ENCODE measurements at places on chromosomes 1 and 21.
A peak's percentile ranks its signal among the peaks of the same experiment; 100 is the strongest.

GRCh38 chr21:44300262-44300959 lies 558 bp downstream of the PFKL start:
- DNase-seq: peak; percentile 29

DNA sequence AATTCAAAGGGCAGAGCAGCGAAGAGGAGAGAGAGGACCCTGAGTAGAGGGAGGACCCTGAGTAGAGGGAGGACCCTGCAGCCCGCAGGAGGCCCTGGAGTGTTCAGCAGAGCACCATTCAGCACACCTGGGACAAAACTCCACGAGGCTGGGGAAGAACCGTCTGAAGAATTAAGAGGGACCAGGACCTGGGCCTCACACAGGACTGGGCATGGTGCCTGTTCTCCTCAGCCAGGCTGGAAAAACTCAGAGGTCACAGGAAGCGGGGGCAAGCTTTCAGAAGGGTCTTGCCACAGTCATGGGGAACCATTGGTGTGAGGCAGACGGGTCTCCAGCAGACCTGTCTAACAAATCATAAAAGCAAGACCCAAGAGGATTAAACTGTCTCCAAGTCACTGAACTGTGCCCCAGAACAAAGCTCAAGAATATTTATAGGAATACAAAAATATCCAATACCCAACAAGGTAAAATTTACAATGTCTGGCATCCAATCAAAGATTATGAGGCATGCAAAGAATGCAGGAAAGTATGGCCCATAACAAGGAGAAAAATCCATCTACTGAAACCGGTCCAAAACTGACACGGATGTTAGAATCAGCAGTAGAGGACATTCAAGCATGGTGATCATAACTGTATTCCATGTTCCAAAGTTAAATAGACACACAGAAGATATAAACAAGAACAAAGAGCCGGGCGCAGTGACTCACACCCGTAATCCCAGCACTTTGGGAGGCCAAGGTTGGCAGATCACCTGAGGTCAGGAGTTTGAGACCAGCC lies 30.6 kb downstream of the MORN1 start:
- no peak for DNase-seq

DNA sequence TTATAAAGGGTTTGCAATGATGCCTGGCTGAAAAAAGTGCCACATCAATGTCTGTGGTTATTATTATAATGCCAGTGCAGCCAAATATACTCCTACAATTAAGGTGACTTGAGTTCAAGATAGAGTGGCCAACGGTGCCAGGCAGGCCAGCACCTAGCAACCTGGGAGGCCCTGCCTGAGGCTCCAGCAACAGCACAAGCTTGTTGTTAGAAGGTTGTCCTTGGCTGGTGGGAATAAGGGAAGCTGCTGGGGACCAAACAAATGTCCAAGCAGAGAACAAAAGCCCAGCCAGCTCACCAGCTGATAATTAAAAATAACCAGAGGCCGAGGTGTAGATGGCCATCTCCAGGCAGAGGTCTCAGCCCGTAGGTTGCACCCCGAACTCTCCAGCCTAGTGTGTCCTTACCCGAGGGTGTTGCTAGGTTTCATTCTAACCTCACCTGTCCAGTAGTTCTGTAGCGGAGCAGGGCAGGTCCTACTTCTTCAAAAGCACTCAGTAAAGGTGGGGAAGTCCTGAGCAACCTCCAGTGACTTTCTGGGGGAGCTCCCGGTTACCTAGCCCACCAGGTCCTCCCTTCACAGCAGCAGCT lies 1.9 kb downstream of the TMPRSS2 start:
- DNase-seq: no peak

DNA sequence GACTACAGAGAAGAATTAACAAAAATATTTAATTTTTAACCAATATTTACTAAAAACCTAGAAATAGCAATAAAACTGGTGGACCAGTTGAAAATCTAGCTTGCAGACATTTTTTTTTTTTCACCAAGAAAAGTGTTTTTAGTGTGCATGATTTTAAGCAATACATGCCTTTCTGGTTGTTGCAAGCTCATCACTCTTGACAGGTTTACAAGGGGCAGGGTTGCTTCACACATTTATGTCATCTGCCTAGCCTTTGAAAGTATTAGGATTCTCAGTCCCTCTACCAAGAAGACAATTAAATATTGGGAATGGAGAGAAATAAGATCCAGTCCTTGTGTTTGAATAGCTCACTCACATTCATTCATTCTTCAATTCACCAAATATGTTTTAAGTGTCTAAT lies 53.8 kb upstream of the LYPLAL1 start:
- DNase-seq: no peak

DNA sequence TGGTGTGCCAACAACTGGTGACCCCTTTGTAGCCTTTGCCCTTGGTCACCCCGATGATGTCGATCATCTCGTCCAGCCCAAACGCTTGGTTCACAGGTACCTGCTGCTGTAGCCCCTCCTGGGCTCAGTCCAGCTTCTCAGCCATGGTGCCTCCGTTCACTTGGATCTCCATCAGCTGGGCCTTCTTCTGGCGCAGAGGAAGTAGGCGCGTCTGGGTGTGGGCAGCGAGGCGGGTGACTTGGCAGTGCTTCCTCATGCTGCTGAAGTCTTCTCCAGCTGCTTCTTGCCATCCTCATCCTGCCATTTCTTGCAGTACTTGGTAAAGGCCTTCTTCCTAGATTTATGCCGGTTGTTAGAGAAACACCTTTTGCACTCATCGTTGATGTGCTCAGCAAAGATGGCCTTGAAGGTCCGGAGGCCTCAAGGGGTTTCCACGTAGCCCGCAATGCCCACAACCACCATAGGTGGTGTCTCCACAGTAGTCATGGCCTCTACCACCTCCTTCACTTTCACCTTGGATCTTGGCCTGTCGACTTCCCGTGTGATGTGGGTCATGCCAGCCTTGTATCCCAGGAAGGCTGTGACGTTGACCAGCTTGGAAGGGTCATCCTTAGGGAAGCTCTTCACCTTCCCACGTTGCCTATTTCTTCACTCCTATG lies 13.0 kb downstream of the DOP1B start:
- DNase-seq: no peak

DNA sequence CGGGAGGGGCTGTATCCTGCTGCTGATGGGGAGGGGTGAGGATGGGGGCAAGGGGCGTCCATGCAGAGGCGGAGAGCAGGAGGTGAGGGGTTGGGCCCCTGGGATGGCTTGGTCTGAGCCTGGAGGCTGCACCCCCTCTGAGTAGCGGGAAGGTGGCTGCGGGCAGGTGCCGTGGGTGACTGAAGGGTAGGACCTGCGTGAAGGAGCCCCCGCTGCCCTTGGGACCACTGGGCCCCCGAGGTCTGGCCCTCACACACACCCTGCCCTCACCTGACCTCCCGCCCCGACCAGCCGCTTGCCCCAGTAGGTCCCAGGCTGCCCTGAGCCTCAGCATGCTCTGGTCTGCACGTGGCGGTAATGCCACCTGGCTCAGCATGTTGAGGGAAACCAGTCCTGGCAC lies 12.8 kb upstream of the SKI start:
- DNase-seq: no peak

- no peak for DNase-seq
Measured at GRCh38 chr1:156923670-156924477, 3.4 kb downstream of the LRRC71 start.

DNA sequence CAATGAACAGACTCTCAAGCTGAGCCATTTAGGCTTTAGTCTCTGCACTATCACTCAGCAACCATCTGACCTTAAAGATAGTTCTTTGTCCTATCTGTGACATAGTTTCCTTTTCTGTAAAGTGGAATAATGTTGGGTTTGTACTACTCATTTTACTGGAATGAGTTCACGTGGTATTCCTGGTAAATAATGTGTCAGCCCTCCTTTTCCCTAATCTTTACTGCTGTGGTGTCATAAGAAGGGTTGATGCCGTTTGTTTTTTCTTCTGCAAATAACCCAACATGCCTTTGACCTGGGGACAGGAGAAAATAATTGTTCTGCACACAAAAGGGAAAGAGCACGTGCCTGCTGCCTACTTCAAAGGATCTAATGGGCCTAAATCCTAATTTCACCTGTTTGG lies 297.8 kb downstream of the BRINP3 start:
- DNase-seq: no peak

DNA sequence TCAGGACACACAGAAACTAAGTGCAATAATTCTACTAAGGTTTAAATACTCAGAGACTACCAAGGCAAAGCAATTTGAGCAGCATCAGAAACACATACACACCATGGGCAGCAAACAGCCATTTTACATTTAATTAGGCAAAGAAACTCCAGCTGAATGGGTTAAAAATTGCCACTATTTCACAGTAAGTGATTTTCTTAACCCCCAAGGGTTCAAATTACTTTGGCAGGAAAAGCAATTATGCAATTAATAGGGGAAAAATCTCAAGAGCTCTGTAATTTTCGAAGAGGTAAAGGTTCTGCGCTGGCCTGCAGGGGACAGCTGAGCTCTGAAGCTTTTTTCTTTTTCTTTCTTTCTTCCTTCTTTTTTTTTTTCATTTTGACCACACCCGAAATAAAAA lies 206.2 kb upstream of the RRP15 start:
- DNase-seq: no peak

GRCh38 chr1:211182746-211183145 lies 48.8 kb upstream of the KCNH1 start:
- DNase-seq: no peak

GRCh38 chr1:202756391-202756790 lies 46.1 kb upstream of the SYT2 start:
- DNase-seq: no peak

All from stimulated activated CD4-positive, alpha-beta T cell treated with anti-CD3 and anti-CD28 coated beads, Interleukin-12 subunit alpha, Interleukin-12 subunit beta, amount 100 ng/mL, for 24 hours (primary cell).